ENCODE measurements at places on chromosomes 3 and 15.

DNA sequence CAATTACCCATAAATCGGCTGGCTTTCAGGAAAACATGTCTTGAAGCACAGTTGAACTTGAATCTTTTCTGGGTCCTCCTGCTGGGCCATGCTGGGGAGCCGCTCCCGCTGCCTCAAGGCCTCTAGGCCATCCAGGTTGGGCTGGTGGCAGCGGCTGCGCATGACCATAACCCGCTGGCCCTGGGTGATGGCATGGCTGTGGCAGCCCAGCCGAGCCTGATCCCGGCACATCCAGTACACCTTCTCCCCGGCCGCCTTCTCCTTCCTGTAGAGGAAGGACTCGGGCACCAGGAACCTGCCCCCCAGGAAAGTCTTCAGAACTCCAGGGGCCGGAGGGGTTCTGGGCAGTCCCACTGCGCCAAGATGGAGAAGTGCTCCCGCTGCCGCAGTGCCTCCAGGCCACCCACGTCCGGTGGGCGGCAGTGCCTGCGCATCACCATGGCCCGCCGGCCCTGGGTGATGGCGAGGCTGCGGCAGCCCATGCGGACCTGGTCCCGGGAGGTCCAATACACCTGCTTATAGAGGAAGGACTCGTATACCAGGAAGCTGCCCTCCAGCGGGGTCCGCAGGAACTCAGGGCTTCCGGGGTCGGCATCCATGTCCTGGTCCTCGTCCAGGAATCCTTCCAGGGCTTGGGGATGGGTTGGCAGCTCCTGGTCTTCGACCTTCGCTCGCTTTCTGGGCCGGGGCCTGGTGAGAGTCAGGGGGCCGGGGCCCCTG lies 84.3 kb upstream of the FXR1 start:
- no peak for DNase-seq

DNA sequence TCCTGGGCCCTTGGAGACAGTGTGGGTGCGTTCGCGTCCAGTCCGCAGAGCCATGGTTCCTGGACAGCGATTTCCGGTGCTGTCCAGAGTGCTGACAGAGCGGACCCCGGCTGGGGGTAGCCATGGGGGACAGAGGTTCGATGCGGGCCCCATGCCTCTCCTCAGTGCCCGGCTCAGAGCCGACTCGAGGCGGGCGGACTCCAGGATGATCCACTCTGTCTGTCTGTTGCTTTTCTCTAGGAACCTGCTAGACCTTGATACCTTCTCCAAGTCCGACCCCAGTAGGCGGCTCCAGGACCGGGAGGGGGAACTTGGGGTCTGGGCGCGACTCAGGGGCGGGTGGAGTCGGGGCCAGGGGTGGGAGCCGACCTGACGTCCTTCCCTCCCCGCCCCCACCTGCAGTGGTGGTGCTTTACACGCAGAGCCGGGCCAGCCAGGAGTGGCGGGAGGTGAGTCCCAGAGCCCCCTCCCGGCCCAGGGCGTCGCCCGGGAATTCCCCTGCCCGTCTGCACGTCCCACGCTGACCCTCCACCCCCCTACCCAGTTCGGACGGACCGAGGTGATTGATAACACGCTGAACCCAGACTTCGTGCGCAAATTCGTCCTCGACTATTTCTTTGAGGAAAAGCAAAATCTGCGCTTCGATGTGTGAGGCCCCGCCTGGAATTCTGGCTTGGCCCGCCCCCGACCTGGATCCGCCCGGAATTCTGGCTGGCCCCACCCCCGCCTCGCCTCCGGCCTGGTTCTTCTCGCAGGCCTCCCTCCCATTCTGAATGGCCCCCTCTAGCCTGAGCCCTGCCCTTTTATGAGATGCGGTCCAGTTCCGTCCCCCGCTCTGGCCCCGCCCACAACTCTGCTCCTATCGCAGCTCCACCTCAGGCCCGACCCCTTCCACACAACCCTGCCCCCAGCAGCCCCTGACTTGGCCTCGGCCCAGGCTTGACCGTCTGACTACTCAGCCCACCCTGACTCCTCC lies 1.0 kb downstream of the CPNE9 start:
- peak; percentile 15 for DNase-seq

DNA sequence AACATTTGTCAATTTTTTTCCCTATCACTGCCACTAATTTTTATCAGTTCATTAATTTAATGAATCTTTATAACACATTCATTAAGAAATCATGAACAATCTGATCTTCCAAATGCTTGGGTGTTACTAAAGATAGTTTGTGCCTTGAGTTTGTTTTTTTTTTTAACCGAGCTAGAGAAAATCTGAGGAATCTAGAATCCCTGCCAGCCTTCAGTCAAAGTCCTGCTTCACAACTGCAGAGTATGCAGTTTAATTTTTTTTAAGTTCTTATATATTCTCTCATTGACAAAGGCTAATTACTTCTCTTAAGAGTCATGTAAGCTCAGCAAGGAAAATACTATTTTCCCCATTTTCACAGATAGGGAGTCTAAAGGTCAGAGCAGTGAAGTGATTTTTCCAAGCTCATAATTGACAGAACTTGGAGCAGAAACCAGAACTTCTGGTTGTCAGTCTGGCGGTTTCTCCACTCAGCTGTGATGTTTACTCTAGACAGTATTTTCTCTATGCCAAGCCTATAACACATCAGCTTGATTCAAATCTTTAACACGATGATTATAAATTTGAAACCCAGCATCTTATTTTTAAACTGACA lies 55.7 kb downstream of the TNIK start:
- no peak for DNase-seq

DNA sequence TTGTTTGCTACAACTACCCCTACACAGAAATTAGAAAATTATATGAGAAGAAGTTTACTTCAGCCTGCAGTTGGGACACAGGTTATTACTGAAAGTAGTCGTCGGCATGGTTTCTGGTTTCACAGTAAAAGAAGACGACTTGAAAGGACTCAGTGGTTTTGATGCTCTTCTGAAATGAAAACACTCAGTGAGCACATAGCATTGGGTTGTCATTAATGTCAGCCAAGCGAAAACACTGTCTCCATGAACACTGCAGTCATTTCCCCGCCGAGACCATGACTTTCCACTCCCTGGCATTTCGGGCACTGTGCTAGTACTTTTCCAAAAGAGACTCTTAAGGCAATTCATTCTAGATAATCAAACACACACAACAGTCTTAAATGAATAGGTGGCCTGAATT lies 69.2 kb upstream of the ICE2 start:
- DNase-seq = peak; percentile 80

GRCh38 chr15:83379579-83379959 lies 67.6 kb upstream of the SH3GL3 start:
- no peak for DNase-seq

DNA sequence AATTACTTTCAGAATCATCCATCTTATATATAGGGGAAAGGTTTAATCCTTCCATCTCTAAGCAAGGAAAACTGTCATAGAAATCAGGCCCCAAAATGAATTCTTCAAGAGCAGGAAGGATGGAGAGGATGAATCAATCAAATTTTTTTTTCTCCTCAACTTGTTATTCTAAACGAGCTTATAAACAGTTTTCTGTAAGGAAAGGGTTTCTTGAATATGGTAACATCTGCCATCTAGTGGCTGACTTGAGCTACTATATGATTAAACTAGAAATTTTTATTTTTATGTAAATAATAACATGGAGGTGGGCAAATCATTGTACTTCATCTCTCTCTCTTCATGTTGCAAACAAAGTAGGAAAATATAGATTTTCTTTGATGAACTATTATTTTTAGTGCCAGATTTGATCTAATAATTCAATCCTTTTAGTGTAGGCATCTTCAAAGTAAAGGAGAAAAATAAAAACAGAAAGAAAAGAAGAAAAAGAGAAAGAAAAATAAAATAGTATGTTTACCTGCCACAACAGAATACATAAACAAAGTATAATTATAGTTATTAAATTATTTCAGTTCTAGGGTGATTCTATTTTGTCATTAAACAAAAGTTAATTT lies 146.6 kb downstream of the SERPINI1 start:
- DNase-seq = no peak

GRCh38 chr3:101141135-101141534 lies 147.9 kb upstream of the ABI3BP start:
- DNase-seq = no peak

DNA sequence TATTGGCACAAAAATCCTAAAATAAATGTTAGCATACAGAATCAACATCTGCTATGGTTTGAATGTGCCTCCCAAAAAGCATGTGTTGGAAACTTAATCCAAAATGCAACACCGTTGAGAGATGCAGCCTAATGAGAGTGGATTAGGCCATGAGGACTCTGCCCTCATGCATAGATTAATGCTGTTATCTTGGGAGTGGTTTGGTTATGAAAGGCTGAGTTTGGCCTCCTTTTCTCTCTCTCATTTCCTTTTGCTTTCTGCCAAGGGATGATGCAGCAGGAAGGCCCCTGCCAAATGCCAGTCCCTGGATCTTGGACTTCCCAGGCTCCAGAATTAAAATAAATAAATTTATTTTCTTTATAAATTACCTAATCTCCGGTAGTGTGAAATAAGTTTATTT lies 49.4 kb downstream of the SYNM start:
- no peak for DNase-seq

DNA sequence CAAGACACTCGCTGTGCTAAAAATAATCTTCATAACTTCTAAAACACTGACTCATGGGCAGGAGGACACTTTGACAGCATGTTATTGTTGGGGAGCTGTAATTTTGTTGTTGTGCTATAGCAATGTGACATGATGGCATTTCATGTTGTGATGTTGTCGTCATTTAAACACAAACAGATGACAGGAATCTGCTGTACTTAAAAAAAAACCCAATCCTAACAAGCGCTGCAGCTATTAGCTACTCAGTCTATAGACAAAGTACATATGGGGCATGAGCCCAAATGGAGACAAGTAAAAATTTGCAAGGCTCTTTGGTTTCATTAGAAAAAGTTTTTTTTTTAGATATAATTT lies 828 bp upstream of the ATOSA start:
- no peak for DNase-seq

DNA sequence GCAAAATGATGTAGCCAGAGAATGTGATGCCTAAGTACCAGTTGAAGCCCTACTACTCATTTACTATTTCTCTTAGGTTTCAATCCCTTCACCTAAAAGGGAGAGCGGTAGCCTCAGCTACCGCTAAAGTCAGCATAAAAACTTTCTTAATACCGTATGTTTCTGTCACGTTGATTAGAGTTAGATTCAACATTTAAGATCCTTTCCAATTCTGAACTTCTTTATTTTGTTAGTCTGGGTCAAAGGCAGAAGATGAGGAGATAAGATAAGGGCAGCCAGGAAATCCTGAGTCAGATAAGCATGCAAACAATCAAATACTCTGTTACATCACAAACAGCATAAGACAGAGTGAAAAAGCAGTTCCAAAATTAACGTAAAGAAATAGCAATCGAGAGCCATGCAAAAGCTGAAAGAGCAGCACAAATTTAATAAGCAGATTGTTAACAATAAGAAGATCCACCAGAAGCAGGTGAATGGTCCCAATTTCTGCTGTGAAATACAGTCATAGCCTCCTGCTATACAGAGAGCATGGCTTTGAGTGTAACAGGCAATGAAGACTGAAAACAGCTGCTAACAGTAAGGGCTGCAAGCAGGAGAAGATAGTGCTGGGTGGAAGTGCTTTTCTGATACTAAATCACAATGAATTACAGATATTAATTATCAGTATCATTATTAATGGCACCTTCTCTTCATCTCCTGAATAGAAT lies 3.0 kb downstream of the TMEM207 start:
- no peak for DNase-seq

DNA sequence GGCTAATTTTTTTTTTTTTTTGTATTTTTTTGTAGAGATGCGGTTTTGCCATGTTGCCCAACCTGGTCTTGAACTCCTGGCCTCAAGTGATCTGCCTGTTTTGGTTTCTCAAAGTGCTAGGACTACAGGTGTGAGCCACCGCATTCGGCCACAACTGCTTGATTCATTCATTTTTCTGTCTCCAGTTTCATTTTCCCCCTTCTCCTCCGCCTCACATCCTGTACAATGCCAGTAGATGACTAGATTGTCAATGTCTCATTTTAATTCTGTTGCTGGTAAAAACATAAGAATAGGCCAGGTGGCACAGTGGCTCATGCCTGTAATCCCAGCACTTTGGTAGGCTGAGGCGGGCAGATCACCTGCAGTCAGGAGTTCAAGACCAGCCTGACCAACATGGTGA lies 12.0 kb upstream of the ZNF592 start:
- peak; percentile 74 for DNase-seq

DNA sequence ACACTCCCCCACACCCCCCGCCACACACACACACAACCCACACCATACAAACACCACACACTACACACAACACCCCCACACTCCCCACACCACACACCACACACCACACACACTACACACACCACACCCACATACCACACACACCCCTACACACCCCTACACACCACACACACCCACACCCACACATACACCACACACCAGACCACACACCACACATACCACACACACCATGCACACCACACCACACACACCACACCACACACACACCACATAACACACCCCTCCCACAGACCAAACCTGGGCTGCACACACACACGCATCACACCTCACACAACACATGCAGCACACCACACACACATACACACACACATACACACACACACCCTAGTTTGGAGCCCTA lies 1.8 kb upstream of the RASGRF1 start:
- no peak for DNase-seq

- no peak for DNase-seq
Measured at GRCh38 chr3:133135306-133135705, 97.1 kb downstream of the TMEM108 start.

DNA sequence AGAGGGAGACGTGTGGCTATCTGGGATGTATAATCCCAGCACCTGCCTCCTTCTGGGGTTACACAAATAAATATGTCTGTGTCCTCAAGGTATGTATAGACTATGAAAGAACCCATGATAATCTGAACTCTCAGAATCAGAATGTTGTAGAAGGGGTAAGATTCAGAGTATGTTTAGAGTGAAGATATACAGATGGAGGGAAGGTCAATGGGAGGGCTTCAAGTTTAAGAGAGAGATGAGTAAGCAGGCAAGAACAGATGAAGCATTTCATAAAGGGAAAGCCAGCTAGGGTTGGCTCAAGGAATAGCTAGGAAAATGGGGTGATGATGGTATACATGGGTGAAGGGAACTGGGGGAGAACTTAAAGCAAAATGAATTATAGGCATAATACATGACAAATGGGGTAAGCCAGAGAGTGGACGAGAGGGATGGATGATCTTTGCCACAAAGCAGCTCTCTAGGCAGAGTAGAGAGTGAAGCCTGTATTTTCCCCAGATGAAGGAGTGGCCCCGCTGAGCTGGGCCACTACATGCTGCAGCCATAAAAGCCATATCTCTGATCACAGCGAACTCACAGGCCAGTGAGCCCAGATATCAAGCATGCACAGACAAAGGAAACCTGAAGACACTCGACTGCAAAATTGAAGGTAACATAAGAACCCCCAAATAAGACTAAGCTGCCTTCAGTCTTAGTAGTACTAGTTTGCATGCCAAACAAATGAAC lies 15.9 kb upstream of the ZBTB38 start:
- no peak for DNase-seq

DNA sequence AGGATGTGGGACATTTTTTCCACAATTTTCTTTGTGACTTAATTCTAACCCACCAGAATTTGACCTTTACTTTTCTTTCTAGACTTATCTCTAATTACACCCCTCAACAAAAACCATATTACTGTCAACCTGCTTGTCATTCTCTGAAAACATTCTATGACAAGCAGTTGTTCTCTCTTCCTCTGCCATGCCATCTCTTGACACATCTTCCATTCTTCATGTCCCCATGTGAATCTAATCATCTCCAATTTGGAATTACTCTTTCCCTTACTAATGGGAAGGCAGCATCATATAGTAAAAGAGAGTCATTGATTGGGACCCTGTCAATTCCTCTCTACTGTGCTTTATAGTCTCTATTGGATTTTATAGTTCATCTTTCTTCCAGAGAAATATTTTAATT lies 61.3 kb upstream of the P2RY1 start:
- no peak for DNase-seq

GRCh38 chr15:43230640-43231115 lies 9.9 kb upstream of the EPB42 start:
- DNase-seq = no peak

All from activated naive CD8-positive, alpha-beta T cell treated with anti-CD3 and anti-CD28 coated beads for 36 hours (primary cell).